Stimulated activated CD8-positive, alpha-beta memory T cell treated with anti-CD3 and anti-CD28 coated beads, Interleukin-7, amount 100 ng/mL, for 48 hours (primary cell): ENCODE measurements at places on chromosomes 11 and 22.

- DNase-seq: no peak
Measured at GRCh38 chr11:130180491-130180890, 20.9 kb downstream of the ST14 start.

GRCh38 chr11:124798991-124799347 lies 1.2 kb downstream of the MSANTD2 start:
- DNase-seq: no peak

DNA sequence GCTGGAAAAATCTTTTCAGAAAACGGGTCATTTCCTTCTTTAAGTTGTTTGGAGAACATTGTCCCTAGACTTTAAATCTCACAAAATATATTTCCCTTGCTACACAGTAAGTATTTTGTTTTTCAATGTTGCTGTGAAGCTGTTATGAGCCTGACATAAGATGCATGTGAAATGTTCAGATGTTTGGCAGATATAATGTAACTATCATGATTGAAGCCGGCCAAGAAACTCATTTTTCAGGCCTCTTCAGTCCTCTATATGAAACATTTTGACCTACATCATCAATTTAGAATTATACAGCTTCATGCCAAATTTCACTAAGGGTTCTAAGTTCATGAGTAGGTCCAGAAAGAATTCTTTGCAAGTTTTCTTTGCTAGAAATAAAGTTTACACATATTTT lies 133.8 kb downstream of the JRKL start:
- no peak for DNase-seq

DNA sequence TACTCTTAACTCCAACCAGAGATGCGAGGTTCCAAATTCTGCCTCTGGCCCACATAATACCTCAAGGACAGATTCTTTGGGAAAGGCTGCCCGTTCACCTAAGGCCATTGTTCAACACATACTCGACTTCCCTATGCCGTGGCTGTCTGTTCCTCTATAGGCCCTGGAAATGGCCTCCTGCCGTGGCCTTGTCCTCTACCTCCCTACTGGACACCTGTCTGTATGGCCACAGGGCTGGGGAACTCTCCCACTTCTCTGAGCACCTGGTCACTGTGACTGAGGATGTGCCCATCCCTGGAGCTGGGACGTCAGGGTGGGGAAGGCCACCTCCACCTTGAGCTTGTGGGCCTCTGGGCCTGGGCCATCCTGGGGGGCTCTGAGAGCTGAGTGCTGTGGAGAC lies 340.5 kb upstream of the B3GAT1 start:
- no peak for DNase-seq
